ELF-1 (cell line): ENCODE measurements at places on chromosomes 5 and 9.

DNA sequence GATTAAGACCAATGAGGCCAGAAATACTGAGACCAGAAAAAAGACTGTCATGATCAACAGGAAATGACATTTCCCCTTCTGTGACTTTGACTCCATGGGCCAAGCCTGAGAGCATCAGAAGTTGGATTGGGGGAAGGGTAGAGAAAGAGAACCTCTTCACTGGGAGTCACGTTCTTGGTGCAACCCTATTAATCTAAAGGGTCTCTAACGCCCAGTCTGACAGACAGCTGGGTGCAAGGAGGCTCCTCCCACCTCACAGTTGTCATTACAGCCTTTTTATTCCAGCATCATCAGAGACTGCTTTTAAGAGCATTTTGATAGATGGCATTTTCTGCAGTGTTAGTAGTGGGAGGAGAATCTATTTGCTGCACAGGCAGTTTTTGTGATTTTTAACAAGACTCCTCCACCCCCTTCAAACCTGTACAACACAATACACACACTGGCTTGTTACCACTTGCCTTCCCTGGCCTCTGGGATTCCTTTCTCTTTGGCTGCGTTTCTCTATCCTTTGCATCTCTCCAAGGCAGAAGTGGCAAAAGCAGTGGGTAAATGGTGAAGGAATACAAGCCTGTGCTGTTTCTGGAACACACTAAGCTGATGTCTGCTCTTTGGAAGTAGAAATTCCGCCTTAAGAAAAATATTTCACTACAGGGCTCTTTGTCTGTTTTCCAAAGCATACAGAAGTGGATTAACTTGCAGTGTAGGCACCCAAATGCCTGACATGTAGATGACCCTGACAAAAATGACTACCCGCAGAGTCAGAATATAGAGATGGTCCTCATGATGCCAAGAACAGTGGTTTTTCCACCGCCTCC, 310.4 kb upstream of the ZNF608 start:
- DNase-seq: no peak

DNA sequence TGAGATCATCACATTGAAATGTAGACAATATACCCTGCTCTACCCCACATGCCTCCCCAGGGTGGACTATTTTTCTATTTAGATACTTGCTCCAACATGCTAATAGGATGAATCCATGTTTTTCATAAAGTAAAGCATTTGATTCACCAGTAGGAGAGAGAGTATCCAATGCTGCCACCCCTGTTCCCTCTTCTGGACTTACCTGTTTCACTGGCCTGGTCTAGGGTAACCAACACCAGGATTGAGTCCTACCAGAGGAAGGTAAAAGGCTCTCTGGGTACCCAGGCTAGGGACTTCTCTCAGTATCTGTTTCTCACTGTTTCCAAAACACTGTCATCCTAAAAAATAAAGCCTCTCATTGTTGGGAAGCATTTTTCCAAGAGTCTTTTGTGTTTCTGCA, 30.2 kb upstream of the GABRP start:
- no peak for DNase-seq

DNA sequence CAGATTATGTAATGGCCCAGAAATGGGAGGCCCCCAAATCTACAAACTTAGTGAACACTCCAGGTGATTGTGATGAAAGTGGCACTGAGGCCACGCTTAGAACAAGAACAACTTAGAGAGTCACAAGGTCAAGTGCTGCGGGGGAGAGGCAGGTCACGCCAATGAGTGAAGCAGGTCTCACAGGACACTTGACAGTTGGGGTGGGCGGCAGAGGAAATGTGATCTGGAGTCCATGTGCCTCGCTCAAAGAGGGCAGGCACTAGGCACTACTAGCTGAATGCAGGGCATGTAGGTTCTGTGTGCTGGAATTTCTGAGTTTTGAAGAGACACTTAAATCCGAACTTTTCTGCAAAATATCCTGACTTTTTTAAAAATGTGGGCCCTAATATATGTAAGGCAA, 193.2 kb upstream of the RORB start:
- no peak for DNase-seq

DNA sequence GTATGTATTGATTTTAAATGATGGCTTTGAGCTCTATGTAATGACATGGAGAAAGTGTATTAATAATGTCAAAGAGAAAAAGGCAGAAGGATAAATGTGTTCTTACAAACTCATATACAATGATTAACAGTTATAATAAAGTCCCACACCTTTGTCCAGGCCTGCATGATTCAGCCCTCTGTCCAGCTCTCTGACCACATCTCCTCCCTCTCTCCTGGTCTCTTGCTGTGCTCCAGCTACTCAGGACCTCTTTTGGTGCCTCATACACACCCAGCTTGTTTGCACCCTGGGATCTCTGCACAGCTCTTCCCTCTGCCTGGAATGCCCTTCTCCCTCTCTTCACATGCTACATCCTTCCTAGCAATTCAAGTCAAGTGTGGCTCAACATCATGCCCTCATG, 37.5 kb upstream of the DMRT1 start:
- no peak for DNase-seq

DNA sequence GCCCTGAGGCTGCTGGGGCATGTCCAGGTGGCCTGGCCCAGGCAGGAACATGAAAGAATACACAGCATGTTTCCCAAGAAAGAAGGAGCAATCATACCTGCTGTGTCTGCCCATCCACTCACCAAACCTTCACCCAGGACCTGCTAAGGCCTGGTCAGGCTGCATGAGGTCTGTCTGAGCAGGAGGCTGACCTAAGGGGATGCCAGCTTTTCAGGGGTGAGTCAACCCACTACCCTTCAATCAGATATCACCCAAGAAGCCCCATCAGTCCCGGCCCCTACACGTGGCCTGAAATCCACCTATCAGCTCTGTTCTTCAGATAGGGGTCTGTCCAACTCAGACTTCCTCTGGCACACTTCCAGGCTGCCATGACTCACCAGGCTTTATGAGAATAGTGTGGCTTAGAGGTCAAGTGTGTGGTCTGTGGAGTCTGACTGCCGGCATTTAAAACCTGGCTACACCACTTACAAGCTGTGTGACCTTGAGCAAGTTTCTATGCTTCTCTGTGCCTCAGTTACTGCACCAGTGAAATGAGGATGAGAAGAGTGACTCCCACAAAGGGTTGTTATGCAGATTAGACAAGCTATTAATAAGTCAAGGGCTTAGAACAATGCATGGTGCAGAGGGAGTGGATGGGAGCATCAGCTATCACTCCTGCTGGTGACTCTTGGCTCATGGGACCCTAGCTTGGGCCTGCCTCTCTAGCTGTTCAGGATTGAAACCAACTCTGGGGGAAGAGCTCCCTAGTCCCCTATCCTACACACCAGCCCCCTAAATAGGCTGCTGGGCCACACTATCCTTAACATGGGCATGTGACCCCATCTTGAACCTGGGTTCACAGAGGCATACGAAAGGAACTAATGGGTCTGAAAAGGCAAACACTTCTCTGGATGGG, 130.3 kb downstream of the PAX5 start:
- no peak for DNase-seq

- DNase-seq: peak; percentile 91
Observed at GRCh38 chr9:135971892-135972291, 10.7 kb upstream of the UBAC1 start.

DNA sequence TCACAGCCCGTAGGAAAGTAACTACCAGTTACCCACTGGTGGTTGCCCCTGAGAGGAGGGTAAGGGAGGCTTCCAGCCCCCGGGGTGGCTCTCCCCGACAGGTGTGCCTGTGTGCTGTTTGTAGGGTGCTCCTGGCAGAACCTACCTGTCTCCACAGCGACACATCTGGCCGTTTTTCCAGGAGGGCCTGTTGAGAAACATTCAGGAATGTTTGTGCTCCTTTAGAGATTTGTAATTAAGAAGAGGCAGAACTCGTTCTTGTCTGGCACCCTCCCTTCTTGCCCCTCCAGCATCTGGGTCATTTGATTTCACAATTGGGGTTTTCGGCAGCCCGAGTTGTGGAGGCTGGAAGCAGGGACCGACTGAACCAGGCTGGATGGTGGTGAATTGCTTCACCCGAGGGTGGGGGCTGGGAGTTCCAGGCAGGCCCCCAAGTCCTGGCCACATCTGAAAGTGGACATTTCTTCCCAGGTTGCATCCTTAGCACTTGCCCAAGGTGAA, 74.2 kb downstream of the WWC1 start:
- DNase-seq: peak; percentile 74

- no peak for DNase-seq
Observed at GRCh38 chr5:82851471-82851870, 225.7 kb downstream of the TMEM167A start.

DNA sequence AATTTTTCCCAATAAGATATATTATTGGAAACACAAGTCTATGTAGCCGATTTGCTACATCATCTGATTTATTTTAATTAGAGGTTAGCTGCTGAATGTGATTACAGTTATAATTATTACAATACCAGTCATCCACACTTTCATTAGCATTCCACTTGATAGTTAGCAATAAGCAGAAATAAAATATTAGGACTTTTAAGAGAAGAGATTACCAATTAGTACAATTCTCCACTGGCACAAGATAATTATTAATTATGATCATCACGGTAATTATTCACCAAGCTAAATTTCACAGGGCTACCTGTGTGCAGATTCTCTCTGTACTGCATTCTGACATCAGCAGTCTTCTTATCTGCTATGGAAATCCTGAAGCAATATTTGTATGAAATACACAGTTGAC, 474.7 kb downstream of the TLE4 start:
- no peak for DNase-seq

DNA sequence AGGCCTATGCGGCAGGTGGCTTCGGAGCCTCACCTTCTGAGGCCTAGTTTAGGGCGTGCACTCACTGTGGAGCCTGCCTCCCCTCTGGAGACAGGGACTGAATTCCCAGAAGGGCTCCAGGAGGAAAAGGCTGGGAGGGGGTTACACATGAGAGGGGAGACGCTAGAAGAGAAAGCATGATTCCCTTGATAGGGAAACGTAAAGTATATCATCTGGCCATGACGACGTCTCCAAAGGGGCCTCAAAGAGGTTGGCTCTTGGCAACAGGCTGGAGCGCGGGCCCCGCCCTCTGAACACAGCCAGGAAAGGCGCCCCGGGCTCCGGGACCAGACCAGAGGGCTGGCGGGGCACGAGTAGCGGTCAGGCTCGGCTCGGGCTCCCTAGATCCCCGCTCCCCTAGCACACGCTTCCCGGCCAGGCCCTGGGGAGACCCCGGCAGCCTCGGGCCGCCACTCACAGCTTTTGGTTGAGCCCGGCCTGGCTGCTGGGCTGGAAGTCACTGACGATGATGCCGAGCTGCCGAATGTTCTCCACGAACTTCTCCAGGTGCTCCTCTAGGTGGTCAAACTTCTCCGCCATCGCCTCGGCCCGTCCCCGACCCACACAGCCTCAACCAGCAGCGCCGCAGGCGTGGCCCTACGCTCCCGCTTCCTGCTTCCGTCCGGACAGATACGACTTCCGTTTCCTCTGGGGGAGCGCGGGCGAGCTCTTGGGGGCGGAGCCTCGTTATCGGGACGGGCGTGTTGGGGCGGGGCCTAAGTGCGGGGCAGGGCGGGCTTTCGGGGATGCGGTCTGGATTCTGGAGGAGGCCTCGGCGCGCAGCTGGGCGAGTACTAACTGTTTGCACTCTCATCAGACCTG, at the start of gene MED10:
Gene MED10 (minus strand): TSS at position 643 of the 861 bp plus-strand sequence. CDS start 64 bp downstream, at position 579.
- DNase-seq: peak; percentile 92

DNA sequence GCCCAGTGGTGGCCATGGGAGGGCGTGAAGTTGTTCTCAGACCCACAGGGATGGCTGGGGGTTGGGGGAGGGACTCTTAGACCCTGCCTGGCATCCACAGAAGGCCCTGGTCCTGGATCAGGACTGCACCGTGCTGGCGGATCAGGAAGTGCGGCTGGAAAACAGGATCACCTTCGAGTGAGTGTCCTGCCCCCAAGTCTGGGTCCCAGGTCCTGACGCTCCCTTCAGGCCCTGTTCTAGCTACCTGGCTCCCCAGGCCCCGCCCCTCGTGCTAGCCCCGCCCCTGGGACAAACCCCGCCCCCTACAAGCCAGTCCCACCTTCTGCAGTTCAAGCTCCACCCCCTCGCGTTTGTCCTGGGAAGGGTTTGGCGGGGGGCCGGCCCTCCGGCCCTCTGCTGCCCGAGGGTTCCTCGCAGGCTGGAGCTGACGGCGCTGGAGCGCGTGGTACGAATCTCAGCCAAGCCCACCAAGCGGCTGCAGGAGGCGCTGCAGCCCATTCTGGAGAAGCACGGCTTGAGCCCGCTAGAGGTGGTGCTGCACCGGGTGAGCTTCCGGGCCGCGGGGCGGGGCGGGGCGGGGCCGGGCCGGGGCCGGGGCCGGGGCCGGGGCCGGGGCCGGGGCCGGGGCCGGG, 12.9 kb downstream of the RGS14 start:
- DNase-seq: peak; percentile 98
